ENCODE measurements at places on chromosomes 7 and 10.

DNA sequence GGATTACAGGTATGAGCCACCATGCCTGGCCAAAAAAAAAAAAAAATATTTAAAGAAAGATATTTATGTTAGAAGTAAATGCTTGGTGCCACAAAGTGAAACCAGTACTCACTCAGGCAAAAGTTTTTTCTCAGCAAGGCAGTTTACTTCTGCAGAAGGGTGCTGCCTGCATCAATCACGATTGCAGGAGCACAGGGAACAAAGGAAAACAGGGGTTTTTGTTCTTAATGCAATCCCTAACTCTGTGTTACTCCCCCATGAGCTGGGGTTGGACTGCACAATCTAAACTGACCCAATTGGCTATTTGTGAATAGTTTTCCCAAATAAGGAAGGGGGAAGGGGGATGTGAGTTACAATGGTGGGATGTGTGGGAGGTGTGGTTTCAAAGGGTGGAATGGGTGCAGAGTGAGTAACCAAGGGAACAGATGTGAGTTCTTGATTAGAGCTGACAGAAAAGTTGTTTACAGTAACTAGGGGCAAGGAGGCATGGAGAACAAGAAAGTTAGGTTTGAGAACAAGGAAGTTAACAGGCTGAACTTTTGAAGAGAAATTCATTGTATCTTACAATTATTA lies 255.4 kb downstream of the TYW1 start:
- DNase-seq: no peak

DNA sequence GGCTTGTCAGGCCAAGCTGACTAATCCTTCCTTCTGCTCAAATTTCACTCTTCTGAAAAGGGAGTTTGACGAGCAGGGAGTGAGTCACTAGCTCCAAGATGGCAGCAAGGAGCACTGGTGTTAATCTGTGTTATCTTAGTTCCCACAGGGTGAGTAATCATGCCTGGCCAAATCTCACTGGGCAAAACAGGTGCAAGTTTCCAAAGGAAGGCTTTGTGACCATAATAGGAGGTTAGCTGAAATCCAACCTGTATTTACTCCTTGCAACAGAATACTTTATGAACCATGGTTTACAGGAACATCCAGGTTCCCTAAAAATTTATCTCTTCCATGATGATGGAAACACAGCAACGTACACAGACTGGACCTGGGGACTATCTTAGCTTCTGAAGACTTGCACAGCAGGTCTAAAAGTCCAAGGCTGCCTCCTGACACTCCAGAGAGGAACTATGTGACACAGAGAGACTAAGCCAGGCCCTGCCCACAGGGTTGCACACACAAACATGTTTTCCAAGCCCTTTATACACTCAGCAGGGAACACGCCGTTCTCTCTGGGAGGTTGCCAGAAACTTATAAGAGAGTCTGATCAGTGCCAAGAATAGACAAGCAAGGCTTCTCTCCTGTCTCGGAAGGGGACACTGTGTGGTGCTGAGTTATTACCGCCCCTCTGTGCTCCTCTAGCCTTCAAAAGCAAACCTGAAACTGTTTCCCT lies 46.3 kb downstream of the PDK4 start:
- DNase-seq: no peak

DNA sequence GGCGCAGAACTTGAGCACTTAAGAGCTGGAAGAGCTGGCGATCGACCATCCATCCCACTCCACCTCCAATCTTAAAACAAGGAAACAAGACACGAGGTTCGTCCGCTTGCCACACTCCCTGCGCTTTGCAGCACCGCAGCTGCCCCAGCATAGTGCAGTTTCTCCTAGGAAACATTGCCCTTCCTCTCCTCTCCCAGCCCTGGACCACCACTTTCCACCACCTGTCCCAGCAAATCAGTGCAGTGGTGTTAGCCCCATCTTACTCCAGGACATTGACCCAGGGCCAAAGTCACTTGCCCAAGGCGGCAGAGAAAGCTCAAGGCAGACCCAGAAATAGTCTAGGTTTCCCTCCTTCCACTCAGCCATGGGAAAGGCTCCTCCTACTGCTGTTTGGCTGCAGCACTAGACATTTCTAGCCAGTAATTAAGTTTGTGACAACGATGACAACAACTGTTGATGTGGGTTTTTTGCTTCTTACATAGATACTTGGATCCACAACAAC lies 1.5 kb upstream of the PARD3 start:
- no peak for DNase-seq

DNA sequence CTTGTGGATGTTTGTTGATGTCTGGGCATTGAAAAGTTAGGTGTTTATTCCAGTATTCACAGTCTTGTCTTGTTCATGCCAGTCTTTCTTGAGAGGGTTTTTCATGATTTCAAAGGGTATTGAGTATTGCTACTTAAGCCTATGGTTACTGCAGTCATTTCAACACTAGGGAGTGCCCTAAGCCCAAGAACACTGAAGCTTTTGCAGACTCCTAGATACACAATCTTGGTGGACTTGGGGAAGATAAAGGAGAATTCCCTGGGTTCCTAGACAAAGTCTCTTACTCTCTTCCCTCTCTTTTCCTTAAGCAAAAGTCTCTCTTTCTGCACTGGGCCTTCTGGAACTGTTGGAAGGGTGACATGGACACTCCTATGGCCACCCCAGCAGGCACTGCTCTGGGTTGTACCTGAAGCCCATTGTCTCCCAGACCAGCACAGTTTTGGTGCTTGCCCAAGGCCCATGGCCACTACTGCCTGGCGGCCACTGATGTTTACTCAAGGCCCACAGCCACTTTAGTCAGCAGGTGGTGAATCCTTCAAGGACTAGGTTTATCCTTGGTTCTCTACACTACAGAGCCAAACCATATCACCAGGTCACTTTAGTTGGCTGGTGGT lies 24.9 kb downstream of the SAMD9 start:
- DNase-seq: no peak

DNA sequence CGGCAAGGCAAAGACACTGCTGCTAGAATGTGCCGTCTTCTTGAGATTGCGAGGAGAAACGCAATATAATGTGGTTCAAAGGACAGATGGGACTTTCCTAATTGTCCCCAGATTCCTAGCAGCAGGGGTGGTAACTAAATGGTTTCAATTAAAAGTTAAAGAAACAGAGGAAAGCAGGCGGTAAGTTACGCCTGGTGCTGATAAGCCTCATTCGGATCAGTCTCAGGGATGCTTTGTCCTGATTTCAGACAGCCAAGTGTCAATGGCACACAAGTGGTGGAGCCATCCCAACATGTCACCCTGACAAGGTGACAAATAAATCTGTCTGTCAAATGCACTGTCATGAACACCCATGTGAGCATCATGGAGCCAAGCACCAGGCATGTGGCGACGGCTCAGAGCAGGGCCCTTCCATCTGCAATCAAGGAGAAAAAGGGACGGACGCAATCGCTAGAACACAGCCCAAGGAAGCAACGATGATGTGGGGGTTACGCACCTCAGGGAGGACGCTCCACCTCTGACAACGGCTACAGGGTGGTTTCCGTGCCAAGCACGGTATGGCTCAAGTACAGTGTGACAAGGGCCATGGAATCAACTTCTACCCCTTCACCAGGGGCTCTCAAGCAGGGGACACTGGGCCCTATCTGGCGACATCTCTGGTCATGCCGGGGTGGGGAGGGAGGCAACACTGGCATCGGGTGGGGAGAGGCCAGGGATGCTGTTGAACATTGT lies 66.2 kb downstream of the CTBP2 start:
- no peak for DNase-seq

- DNase-seq: no peak
These were observed 34.2 kb downstream of the C7orf33 start for GRCh38 chr7:148624735-148625134.

GRCh38 chr10:100518761-100519241 lies 860 bp downstream of the SEC31B start:
- DNase-seq: no peak

DNA sequence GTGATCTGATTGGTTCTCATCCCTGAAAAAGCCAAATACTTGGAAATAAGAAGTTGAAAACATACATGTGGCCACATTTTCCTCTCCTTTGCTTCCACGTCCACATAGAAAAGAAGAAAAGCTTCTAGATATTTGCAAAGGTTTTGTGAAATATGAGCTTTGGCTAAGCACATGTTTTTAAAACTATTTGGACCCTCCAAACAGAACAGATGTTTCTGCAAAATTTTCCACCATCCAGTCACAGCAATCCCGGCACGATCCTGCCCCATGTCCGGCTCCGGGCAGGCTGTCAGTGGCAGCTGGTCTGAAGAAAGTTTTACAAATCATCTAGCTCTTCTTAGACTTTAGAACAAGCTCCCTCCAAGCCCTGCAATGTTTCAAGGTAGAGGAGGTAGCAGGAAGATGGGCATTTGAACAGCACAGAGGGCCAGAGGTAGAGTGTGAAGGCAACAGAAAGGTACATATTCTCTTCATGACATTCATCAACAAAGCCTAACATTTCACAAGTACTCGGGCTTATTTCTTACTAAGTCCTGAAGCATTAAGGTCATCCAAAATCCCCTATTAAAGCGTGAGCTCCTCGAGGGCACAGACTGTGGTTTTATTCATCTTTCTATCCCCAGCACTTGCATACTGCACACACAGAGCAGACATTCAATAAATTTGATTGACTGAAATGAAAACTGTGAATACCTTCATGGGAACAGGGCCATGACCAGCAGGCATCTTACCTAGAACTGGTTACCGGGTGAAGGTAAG lies 110.1 kb downstream of the JAZF1 start:
- DNase-seq: no peak

Data from stimulated activated CD4-positive, alpha-beta T cell treated with anti-CD3 and anti-CD28 coated beads, Interleukin-15, amount 100 ng/mL, for 1 hour (primary cell).